ENCODE measurements at places on chromosomes 5 and 9.

- DNase-seq, result no peak
These were observed 459.5 kb upstream of the KLF4 start for GRCh38 chr9:107949061-107949460.

- DNase-seq, result peak; percentile 46
These were observed 1.3 kb upstream of the IQGAP2 start for GRCh38 chr5:76401801-76402250.

GRCh38 chr5:112948458-112948857 lies 26.4 kb upstream of the REEP5 start:
- no peak for DNase-seq

GRCh38 chr9:109751253-109751652 lies 28.7 kb upstream of the PALM2AKAP2 start:
- no peak for DNase-seq

GRCh38 chr9:110258690-110259091 lies 2.4 kb upstream of the TXN start:
- no peak for DNase-seq

DNA sequence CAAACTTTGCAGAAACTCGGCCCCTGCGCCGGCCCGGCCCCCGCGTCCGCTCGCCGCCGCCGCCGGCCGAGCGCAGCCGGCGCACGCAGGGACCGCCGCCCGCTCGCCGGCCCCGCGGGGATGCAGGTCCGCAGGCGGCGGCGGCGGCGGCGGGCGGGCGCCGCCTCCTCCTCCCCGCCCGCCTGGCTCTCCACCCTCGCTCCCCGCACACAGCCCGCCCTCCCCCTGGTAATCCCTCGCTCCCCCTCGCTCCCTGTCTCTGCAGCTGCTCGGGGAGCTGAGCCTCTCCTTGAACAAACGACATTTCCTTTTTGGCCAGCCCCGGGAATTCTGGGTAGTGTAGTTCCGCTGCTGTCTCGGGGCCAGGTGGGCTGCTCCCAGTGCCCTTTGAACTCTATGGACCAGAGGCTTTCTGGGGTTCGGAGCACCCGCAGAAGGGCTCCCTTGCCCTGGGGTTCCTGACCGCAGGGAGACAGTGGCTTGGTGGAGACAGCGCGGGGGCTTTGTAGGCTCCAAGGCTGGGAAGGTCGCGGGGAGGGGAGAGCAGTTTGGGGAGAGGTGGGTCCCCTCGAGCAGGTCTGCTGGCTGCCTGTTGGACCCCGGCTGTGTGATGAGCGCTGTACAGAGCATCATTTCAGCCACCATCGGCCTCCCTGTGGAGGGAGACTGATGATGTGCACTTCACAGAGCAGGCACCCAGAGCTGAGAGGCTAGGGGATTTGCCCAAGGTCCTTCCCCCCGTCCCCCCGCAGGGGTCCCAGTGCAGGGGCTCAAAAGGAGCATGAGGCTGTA lies 1.8 kb upstream of the FAM78A start:
- DNase-seq, result peak; percentile 50

GRCh38 chr5:152285764-152286163 lies 119.3 kb downstream of the NMUR2 start:
- DNase-seq, result no peak

DNA sequence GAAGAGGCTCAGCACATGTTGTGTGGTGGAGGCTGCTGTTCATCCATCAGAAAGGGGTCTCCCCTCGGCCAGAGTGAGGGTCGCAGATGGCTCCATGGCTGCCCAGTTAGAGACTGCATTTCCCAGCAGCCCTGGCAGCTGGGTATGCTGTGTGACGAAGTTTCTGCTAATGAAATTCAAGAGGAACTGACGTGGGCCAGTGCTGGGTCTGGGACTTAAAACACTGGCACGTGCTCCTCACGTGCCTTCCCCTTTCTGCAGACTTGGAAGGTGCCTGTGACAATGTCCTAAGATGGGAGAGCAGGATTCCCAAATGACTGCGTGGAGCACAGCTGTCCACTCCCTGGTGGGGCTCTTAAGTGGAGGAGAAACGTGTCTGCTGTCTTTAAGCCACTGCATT lies 114.5 kb upstream of the RAPGEF1 start:
- no peak for DNase-seq

- no peak for DNase-seq
These were observed 10.4 kb downstream of the ZNF618 start for GRCh38 chr9:113886466-113886865.

DNA sequence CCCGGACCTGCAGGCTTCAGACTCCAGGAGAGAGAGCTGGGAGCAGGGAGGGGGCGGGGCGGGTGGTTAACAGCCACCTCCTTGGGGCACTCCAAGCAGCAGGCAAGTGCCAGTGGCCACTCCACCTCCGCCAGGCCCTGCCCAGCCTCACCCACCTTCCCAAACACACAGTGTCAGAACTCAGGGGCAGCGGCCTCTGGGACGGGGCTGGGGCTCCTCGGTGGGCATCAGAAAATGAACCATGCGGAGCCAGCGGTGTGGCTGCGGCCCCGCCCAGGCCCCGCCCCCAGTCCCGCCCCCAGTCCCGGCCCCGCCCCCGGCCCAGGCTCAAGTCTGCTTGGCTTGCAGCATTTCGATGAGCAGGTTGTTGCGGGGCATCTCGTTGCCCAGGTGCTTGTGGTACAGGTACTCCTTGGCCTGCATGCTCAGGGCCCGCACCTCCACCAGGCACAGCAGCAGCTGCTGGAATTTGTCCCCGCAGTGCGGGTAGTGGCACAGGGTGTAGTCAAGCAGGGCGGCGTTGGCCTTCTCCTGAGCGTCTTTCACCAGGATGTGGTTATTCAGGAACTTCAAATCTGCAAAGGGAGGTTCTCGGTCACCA lies 24.7 kb downstream of the NR5A1 start:
- DNase-seq, result no peak

Data from memory B cell (primary cell).